Activated CD8-positive, alpha-beta memory T cell treated with anti-CD3 and anti-CD28 coated beads for 24 hours (primary cell): ENCODE measurements at places on chromosomes 1 and 21.
A peak's percentile ranks its signal among the peaks of the same experiment; 100 is the strongest.

DNA sequence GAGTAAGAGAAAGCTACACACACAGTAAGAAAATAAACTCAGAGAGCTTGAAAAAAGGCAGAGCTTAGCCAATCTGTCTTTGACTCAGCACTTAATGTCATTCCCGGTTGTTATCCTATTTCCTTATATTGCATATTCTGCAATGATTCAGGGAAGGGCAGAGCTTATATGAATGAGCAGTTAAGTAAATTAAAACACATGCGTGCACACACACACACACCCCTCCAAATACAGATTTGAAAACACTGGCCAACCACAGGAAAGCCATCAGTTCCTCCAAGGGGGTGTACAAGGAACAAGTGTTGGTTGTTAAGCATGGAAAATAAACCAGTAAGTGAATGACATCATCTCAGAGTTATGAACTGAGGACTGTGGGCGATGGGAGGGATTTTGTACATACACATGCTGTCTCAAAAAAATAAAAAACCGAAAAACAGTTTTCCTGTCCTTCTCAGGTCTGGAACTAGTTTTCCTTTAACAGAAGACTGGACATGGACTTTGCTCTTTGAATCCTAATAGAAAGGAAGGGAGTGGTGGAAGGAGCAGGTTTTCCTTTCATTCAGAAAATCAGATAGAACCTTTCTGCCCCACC lies 1.0 kb downstream of the IQGAP3 start:
- no peak for DNase-seq

DNA sequence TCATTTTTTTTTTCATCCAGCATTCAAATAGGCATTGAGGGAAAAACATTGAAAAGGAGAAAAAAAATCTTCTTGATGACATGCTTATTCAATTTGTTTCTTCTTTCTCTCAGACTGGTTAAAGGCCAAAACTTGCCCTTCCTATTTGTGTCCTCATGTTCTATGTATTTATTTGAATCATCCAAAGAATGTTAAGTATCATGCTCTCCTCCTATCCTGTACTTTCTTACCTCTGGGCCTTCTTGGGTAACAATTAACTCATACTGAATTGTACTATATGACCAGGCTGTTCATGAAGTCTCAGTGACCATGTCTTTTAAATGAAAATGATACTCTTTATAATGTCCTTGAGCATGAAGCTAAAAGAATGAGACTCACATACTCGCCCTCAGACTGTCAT lies 36.5 kb upstream of the DENND1B start:
- no peak for DNase-seq

- DNase-seq: no peak
Observed at GRCh38 chr1:227299241-227299627, 19.1 kb downstream of the CDC42BPA start.

- no peak for DNase-seq
Observed at GRCh38 chr1:84103197-84103992, 40.7 kb upstream of the PRKACB start.

- DNase-seq: no peak
Observed at GRCh38 chr1:226698659-226699058, 40.4 kb downstream of the ITPKB start.

DNA sequence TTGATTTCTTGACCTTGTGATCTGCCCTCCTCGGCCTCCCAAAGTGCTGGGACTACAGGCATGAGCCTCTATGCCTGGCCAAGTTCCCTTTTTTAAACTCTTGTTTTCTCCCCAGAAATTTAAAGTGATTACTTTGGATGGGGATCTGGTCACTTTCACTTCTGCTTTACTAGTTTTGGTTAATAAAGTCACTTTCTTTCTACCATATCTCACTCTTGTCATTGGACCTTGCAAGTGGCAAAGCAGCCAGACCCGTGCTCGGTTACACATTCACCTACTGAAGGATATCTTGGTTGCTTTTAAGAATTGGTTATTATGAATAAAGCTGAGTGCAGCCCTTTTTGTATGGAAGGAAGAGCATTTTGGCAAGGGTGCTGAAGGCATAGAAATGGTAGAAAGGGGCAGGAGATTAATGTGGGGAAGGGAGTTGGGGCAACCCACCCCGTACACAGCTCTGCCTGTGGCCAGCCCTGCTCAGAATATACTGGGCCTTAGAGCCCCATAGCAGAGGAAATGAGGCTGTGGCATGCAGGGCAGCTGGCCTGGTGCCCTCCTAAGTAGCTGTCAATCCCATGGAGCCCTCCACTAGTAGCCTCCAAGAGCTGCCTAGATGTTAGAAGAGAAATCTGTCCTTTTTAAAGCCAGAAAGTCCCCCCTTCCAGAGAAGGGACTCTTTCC lies 40.7 kb downstream of the CD2 start:
- DNase-seq: no peak

GRCh38 chr1:10714337-10715114 lies 81.9 kb downstream of the CASZ1 start:
- DNase-seq: no peak

DNA sequence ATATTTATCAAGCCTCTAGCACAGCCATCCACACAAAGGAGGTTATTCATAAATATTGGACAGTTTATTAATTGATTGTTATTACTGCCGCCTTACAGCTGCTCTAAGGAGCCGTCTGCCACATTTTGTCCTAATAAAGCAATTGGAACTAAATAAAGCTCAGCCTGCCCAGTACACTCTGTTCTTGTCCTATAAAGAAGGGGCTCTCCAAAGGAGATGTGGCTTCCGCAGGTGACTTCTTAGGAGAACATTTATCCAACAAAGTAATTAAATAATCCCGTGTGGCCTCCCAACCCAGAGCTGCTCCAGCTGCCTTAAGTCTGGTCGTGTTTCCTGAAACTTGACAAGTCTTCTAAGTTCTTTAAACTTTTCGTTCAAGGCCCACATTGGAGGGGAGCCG lies 497.7 kb downstream of the NPHP4 start:
- no peak for DNase-seq

DNA sequence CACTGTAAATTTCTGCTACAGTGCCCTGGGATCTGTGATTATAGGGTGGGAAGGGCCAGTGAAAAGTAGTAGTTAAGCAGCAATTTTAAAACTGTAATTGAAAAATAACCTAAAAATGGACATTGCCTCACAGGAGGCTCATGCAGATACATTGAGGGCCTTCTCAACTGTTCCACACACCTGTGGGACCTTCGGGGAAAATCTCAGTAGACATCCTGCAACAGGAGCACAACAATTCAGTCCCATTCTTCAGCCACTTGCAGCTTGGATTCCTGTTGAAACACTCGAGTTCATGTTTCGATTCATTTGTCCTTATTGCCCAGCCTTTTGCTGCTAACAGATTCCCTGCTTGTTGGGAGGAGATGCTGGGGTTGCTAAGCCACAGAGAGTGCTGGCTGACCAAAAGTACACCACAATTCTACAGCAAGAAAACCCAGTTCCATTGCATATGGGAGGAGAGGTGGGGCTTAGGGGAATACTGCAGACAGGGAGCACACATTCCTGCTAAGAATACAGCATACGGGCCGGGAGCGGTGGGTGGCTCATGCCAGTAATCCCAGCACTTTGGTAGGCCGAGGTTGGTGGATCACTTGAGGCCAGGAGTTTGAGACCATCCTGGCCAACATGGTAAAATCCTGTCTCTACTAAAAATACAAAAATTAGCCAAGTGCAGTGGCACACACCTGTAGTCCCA lies 4.5 kb downstream of the TMCC2 start:
- DNase-seq: peak; percentile 49

DNA sequence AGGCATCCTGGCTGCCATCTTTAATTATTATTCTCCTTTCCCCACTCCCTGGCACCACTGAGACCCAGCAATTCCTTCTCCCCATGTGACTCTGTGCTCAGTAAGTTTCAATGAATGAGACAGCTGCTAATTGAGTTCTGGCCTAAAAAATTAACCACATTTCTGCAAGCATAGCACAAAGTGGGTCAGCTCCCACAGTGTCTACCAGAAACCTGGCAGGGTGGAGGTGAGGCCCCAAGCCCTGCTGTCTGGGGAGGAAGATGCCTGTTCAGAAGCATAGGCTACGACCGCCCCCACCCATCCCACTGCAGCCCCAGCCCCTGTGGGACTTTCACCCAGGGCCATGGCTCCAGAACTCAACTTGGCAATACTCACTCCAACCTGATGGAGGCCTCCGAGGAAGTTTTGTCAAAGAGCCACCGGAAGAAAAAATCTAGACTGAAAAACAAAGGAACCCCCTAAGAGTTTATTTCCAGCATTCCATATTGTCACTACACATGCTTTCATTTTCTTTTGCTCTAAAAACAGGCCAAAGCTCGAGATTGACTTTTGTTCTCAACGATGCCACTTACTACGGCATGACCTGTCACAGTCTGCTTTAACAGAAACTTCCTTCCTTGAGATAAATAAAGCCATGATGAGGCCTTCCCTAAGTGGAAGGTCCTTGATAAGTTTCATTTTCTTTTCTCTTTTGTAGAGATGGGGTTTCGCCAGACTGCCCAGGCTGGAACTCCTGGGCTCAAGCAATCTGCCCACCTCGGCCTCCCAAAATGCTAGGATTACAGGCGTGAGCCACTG lies 26.5 kb downstream of the TMEM63A start:
- DNase-seq: no peak

DNA sequence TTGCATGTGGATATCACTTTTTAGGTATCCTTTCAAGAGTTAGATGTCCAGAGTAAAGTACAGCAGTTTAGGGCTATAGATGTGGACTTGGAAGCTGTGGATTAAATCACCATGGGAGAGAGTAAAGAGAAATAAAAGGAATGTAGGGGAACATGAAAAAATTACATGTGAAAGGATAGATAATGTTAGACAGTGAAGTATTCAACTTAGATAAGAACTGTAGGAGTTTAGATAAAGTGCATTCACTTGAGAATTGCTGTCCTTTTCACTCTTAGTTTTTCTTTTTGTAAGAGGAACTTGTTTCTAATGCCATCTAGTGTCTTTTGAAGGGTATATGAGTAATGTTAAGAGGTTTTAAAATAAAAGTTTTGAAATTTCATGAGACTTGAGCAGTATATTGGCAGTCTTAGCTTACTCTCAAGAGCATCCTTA lies 40.1 kb downstream of the MAST2 start:
- DNase-seq: no peak

- no peak for DNase-seq
Observed at GRCh38 chr1:53001128-53001527, 60.9 kb upstream of the PODN start.

- no peak for DNase-seq
Observed at GRCh38 chr1:184019506-184019905, 18.0 kb downstream of the COLGALT2 start.

- peak; percentile 79 for DNase-seq
Observed at GRCh38 chr1:224851210-224851847, 78.1 kb upstream of the DNAH14 start.

DNA sequence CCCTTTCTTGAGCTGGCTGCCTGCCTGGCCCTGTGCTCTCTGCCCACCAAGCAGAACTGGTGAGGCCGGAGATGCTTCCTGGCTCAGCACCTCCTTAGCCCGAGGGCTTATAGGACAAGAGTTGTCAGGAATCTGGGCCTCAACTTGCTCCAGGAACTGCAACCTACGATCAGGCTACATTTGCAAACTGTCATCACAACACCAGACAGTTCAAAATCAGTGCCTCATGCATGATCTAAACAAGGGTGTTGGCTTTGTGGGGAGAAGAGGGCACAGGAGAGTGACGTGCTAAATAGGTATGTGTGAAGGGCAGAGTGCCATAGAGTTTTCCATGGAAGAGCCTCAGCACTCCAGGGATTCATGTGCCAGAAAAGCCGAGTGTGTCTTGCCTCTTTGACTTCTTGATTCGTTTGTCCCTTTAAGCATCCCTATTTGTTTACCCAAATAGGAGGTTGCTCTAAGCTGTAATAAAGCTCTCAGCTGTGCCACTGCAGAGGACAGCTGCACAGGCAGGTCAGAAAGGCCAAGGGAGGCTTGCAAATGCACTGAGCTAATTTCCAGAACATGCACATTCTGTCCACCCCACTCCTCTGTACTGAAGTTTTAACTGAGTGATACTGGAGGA lies 30.2 kb upstream of the NEK2 start:
- no peak for DNase-seq

DNA sequence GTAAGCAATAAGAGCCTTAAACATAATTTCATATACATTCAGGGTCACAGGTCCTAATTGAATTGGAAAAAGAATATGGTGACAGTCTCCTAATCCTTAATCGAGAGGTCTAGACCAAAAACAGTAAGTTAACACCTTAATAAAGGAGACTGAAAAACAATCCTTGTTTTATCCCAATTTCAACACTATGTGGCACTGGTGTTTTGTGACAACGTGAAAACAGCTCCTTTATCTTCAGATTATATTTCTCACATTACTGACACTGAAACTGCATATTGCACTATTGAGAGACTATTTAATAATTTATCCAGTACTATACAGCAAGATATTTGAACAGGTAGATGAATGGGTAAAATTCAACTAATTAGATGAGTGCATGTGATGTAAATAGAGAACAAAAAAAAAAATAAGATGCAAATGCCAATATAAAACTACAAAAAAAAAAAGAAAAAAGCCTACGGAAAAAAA lies 34.1 kb downstream of the TP53BP2 start:
- no peak for DNase-seq

- no peak for DNase-seq
Observed at GRCh38 chr21:39125752-39126485, 57.3 kb downstream of the PSMG1 start.

DNA sequence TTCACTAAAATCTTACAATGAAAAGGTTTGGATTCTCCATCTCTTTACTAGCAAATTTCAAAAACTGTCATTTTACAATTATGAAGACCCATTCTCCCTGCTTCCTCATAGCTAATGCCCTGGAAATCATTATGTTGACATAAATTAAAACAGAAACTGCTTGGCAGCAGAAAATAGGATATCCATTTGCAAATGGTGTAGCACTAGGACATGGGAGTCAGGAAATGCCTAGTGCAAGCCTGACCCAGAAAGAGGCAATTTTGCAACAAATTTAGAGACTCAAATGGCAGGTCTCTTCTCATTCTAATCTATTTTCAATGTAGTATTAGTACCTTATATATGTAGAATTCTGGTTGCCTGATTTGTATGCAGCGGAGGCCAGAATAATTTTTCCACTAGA lies 2.2 kb downstream of the GBP5 start:
- no peak for DNase-seq

DNA sequence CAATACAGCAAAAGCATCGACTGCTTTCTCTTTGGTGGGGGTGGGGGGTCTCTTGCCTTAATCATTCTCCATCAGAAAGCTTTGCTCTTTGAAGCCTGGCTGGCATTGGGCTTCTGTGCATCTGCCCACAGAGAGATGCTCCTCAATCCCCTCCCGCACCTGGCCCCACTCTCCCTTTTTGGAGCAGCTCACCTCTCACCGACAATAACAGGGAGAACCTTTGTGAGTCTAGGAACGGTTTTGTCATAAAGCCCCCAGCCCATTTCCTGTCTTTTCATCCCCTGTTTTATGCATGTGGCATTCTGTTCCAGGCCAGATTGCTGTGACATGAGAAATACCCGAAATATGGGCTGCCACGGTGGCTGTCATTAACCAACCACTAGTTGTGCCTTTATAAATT lies 469.0 kb upstream of the VAMP3 start:
- no peak for DNase-seq

- DNase-seq: no peak
Observed at GRCh38 chr1:115640384-115640783, 1.4 kb upstream of the VANGL1 start.
